ENCODE measurements at places on chromosomes 5 and 9. TPM values are rescaled to one million over a fixed set of nuclear protein-coding genes. Genes with fewer than 3 reads are reported as not detected.

Gene SLC6A3
- not detected for total RNA-seq

Gene TMC1
- not detected for total RNA-seq

Gene ADAMTS6
- 173 TPM for total RNA-seq

Gene IFNA17
- total RNA-seq: not detected

Gene UNC5A
- not detected for total RNA-seq
